NCI-H510A (cell line): ENCODE measurements at places on chromosomes 1 and 21.
A peak's percentile ranks its signal among the peaks of the same experiment; 100 is the strongest.

DNA sequence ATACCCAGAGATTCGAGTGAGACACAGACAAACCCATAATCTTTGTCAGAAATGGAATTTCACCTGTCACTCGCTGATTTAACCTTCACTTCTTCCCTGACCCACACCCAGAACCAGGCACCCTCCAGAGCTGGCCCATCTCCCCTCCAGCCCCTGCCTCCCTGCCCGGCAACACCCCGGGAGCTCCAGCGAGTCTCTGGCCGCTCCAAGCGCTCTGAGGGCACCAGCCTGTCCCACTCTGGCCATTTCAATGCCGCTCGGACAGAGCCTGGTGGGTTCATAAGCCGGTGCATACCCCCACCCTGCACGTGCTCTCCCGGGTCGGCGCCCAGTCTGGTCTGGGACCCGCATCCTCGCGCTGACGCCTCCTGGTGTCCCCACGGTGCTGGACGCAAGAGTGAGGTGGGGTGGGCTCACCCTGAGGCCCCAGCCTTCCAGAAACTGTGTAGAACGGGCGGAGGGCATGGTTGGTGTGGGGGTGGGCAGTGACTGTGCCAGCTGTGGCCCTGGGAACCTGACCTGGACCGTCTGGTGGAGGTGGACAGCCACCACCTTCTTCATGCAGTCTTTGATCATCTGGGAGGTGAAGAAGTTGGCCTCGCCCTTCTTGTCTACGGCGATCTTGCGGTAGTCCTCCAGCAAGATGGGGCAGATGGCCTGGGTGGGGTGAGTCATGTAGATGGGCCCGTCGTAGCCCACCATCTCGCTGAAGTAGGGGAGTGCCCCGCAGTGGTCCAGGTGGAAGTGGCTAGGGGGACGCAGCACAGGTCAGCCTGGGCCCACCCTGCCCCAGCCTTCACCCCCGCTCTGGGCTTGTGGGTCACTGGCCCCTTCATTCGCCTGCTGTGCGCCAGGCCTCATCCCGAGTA lies 5.4 kb downstream of the INTS11 start:
- DNase-seq: no peak

DNA sequence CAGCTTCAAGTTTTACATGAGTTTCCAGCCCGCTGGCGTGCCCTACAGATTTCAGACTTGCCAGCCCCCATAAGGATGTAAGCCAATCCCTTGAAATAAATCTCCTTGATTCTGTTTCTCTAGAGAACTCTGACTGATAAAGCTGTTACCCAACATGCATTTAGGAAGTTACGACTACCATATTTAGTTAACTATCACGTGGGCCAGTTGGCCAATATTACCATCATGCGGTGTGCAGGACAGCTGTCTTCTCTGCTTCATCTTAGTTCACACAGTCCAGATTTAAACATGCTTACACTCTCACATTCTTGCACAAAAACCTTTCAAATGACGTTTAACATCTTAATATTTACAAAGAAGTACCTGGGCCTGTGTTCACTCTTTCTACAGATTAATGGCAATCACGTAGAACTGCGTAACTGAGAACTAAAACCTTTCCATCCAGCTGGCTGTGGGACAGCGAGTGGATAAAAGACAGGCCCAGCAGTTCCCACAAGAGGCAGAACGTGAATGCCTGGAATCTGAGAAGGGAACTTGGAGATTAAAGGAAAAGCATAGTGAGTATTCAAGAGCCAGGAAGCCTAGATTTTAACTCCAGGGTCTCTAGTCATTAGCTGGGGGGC lies 20.8 kb downstream of the FAM177B start:
- no peak for DNase-seq

DNA sequence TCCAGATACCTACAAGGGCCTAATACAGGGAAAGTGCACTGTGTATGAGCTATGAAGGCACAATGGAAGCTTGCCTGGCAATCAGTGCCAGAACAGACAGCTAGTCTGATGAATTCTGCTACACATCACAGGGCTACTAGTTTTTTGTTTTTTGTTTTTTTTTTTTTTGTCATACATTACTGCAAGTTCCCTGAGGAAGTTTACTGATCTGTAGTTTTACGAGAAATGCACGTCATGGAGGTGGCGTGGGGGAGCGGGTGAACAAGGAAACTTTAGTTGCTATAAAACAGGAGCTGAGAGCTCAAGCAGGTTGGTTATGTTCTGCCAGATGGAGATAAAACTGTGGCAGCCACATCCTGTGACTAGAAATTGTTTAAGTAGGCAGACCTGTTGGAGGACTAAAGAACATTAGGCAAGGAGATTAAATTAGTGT lies 17.7 kb downstream of the PTPRC start:
- no peak for DNase-seq

DNA sequence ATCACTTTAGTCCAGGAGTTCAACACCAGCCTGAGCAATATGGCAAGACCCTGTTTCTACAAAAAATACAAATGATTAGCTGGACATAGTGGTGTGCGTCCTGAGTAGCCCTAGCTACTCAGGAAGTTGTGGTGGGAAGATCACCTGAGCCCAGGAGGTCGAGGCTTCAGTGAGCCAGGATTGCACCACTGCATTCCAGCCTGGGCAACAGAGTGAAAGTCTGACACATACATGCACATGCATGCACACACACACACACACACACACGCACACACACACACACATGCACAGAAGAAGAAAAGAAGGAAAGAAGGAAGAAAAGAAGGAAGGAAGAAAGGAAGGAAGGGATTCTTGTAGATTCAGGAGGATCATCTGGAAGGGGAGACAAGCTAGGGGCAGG lies 104.4 kb upstream of the USP25 start:
- no peak for DNase-seq

DNA sequence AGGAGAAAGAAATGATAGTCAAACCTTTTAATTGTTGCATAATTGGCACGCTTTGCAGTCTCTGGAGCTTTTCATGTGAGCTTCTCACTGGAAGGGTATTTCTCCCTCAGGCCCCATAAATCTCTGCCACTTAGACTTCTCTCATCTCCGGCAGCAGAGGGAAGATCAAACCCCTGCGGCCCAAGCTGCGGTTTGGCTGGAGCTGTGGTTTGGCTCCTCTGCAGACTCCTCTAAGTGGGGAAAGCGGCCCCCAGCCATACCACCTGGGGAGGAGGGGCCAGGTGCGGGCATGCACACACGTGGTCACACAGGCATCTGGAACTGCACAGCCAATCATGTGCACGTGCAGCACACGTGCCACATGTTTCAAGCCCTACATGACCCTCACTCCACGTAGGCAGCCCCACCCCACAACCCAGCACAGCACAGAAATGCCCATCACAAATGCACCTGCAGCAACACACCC lies 58.3 kb downstream of the UBE2T start:
- DNase-seq: peak; percentile 63

DNA sequence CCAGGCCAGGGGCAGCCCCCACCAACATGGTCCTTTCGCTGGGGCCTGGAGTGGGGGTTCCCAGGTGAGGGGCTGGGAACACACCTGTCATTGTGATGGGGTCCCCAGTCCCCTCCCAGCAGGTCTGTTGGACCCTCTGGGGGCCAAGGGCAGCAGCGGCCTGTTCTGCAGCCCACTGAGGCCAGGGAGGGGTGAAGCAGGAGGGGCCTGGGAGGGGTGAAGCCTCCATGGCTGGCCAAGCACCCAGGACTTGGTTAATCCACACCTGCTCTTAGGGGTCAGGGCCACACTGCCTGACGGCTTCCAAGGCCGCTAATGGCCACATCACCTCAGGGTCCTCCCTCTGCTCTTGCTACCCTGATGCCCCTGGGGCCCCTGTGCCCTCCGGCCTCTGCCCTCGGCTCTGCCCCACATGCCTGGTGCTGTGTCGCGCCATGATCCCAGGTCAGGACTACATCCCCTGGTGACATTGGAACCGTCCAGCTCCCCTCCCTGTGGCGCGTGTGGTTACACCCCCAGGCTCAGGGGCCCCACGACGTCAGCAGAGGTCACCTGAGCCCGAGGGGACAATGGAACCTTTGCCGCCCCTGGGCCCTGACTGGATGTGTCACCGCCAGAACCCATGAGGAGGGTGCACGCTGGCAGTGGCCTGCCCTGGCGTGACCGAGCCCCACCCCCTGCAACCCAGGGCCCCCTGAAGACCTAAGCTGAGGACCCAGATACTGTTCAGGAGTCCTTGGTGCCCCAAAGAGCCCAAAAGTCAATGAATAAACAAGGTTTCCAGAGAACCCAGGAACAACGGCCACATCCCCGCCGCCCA lies 7.0 kb downstream of the TNFRSF18 start:
- no peak for DNase-seq

DNA sequence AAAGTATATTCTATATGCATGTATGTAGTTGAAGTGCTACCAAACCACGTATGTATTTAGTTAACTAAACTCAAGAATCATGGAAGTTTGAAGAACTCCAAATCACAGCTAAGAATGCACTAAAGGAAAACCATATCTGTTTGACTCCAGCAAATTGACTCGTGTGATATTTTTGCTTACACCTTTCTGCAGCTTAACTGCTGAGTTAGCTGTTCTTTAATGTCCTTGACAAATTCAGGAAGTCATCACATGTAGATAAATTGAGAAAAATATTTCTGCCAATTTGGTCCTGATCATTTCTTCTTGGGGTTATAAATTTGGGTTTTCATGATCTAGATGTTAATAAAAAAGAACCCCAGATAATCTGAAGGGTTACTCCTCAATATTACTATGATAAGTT lies 83.0 kb downstream of the NFIA start:
- DNase-seq: no peak

- DNase-seq: no peak
These were observed 131.8 kb downstream of the ACTL8 start for GRCh38 chr1:17886838-17887441.

GRCh38 chr1:47576758-47577115 lies 138.9 kb downstream of the FOXD2 start:
- DNase-seq: no peak

- DNase-seq: no peak
These were observed 16.0 kb upstream of the PROK1 start for GRCh38 chr1:110434946-110435345.

DNA sequence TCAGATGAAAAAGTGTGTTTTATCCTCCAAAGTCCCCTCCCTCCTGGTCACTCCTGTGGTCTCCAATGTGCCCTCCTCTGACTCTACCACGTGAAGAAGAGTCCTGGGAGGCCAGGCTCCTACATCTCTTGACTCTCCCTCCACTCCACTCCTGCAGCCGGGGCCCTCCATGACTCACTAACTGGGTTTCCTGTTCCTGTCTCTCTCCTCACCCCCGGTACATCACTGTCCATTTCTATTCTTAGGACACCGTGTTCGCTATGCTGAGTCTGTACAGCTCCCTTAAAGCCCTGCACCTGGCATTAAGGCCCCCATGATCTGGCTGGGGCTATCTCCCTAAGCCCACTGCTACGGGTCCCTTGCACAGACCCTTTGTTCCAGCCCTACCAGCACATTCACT lies 93.4 kb downstream of the BCAR3 start:
- DNase-seq: no peak

GRCh38 chr1:50109116-50109515 lies 396 bp downstream of the ELAVL4 start:
- DNase-seq: no peak

DNA sequence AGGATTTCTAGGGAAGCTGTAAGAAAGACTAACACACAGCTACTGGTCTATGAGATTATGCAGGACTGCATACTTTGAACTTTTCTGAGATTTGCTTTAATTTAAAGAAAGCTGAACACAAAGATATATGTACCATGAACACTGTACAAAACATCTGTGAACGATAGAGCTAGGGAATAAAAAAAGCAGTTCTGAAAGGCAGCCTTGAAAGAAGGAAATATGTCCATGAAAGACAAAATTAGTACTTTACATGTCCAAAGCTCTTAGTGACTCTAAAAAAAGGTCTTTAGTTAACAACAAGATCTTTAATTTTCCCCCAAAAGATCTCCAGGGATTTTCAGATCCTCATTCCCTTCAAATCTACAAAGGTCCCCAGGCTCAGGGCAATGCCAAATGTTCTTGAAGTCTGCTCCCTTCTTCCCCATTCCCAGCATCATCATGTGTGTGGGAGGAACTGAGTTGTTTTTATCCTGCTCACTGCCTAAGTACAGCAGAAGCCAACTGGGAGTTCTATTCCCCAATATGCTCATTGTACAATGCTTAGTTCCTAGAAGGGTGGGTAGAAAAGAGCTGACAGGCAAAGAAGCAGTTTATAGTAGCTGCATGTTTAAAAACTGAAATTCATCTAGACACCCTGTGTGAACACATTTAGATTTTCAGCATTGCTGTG lies 60.1 kb upstream of the PTCH2 start:
- no peak for DNase-seq

DNA sequence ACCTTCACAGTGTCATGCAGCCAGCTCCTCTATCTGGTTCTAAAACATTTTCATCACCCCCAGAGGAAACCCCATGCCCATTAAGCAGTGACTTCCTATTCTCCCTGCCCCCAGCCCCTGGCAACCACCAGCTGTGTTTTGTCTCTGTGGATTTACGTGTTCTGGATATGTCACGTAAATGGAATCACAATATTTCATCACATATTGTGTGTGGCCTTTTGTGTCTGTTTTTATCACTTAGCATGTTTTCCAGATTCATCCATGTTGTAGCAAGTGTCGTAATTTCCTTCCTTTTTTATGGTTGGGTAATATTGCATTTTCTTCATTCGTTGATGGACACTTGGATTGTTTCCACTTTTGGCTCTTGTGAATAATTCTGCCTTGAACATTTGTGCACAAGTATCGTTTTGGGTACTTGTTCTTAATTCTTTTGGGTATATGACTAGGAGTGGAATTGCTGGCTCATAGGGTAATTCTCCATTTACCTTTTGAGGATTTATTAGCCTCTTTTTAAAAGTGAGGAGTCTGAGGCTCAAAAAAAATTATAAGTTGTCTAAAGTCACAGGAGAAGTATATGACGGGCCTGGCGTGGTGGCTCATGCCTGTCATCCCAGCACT lies 127.0 kb downstream of the MRPS6 start:
- no peak for DNase-seq

DNA sequence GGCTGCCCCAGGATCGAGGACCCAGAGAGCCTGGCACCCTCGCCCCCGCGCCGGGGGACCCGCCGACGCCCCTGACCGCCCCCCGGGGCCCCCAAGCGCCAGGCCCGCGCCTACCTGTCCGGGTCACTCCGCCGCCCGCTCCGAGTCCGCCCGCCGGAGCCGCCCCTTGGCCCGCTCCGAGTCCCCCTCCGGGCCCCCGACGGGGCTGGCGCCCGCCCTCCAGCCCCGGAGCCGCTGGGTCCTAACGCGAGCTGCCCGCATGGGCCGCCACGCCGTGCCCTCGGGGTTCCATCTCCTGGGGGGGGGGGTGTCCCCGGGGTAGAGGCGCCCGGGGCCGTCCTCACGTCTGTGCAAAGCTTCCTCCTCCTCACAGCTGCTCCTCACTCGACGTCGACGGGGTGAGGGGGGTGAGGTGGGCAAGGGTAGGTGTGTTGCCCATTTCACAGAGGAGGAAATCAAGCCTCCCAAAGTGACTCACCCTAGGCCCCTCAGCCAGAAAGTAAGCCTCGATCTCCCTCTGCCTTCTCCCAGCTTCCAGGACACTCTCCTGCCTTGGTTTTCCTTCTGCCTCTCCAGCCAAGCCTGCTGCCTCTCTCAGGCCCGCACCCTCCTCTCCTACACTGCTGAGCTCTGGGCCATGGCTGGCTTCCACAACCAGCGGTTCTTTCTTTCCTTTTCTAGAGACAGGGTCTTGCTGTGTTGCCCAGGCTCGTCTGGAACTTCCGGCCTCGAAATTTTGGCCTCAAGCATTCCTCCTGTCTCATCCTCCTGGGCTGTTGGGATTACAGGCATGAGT lies at the start of gene MFAP2:
TSS of gene MFAP2 (minus strand) at position 148 of the 796 bp plus-strand sequence. CDS start 2,347 bp downstream, outside the sequence.
- DNase-seq: no peak

GRCh38 chr21:45622416-45623097 lies 21.0 kb upstream of the PCBP3 start:
- DNase-seq: no peak

GRCh38 chr1:41030872-41031616 lies 9.5 kb upstream of the SLFNL1 start:
- no peak for DNase-seq

- DNase-seq: no peak
These were observed 29.9 kb upstream of the ATP2B4 start for GRCh38 chr1:203596673-203597210.
